ENCODE measurements at places on chromosomes 5 and 9. TPM values are rescaled to one million over a fixed set of nuclear protein-coding genes. Genes with fewer than 3 reads are reported as not detected.

FOXD4 gene
- 0.13 TPM for total RNA-seq

BTNL3 gene
- not detected for total RNA-seq

BARX1 gene
- 11.5 TPM for total RNA-seq

SPARC gene
- total RNA-seq = 17.8 TPM

SPINK13 gene
- 0.38 TPM for total RNA-seq

ELOVL7 gene
- 12.6 TPM for total RNA-seq

SLC6A7 gene
- not detected for total RNA-seq

NLN gene
- 60.9 TPM for total RNA-seq

CDH6 gene
- total RNA-seq = 0.07 TPM

Measured in A549 treated with AZD2906 at 1 μM for 4 hours (cell line).